ENCODE measurements at places on chromosomes 5 and 9.

- no peak for DNase-seq
These were observed 2.7 kb downstream of the HSPB3 start for GRCh38 chr5:54458221-54458620.

- DNase-seq, result no peak
These were observed 54.6 kb upstream of the POU4F3 start for GRCh38 chr5:146284016-146284415.

GRCh38 chr9:80467632-80468031, 895.9 kb downstream of the TLE4 start:
- DNase-seq, result no peak

DNA sequence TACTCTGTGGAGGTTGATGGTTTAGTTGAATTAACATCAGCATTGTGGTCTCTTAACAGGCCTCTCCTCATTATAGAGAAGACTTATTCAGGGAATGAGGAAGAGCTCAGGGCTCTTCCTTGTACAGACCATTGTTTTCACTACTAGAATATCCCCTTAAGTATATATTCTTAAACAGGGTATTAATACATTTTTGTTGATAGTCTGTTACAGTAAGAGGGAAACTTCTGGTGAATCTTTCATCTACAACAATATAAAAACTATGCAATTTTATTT, 330.7 kb downstream of the ADGRV1 start:
- no peak for DNase-seq

DNA sequence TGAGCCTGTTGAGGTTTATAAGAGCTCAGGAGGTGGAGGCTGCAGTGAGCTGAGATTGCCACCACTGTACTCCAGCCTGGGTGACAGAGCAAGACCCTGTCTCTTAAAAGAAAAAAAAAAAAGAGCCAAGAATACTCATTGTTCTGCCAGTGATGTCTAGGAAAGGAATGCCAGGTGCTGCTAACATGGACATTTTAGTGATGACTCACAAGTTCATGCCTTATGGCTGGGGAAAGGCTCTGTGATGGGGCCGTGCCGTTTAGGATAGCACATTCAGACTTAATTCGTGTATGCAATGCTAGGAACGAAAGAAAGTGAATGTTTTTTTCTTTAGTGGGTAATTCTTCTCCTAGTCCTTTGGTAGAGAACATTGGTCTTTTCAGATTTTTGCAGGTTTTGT, 134.2 kb downstream of the ARHGAP26 start:
- DNase-seq, result no peak

DNA sequence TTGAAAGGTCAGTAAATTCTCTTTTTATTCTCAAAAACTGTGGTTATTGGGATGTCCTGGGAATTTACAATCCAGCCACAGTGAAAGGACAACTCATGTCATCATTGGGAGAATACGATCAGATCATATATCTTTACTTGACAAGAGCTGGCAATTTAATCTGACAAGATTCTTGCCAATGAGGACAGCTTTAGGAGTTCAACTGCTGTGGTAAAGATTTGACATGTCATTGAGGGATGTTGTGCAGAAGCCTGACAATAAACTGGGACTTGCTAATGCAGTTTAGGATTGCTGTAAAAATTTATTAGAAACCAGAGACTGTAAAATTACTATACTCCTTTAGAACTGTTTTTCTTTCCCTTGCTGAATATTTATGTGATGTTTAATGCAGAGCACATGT, 1131.0 kb downstream of the MAT2B start:
- no peak for DNase-seq

DNA sequence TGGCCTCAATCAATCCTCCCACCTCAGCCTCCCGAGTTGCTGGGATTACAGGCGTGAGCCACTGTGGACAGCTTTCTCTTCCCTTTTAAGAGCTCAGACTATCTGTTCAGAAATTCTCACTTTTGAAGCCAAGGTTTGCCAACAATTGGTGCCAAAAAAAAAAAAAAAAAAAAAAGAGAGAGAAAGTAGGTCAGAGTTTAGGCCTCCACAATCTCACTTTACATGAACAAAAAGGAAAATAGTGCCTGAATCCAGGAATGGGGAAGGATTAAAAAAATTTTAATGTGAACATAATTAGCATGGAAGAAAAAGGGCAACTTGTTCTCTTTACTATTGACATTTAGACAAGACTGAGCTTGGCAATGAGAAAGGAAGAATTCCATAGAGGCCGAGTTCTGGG, 94.1 kb downstream of the NSG2 start:
- no peak for DNase-seq

DNA sequence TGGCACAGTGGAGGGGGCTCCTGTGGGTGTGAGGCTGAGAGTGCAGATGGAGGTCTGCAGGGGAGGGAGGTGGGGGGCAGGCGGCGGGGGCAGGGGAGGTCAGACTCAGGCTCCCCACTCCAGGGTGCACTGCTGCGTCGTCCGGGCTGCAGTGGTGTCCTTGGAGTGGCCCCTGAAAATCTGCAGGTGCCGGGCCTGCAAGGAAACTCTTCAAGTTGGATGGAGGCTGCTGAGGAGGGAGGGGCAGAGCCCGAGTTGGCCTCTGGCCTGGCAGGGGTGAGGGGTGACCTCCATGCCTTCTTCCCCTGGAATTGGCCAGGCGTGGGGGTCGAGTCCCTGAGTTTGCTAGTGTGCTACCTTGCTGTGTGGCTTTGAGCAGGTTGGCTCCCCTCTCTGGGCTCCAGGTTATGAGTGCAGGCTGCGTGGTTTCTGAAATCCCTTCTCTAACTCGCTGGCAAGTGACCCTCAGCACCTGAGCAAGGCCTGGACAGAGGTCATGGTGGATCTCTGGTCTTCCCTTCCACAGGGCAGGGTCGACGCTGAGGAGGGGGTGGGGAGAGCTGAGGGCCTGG, 888 bp downstream of the ADAMTSL2 start:
- DNase-seq, result no peak

DNA sequence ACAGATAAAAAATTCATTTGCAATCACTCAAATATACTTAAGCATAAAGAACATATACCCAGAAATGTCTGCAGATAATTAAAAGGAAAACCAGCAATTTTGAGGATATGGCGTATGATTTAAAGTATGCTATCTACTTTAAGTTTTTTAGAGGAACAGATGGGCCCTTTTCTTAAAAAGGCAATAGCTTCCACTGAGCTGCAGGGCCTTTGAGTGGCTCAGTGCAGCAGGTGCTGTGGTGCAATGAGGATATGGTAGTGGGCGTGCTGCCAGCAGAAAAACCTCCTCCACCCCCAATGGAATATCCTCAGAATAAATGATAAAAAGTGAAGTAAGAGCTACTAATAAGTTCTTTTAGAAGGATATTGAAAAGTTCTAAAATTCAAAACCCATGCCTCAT, 814.5 kb downstream of the MTRR start:
- no peak for DNase-seq

DNA sequence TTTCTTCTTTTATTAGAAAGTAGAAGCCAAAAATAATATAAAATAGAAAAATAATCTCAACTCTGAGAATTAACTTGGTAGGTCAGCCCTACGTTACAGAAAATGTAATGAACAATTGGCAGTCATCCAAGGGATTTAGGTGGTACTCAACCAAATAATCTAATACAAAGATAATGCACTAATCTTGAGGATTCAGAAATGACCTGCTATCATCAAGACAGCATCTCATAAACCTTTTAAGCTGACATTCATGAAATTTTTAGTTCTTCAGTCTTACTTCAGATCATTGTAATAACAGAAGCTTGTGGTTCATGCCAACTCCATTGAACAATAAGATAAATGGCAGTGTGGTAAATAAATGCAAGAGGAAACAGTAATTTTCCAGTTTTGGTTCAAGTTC, 1058.0 kb downstream of the MAT2B start:
- no peak for DNase-seq

DNA sequence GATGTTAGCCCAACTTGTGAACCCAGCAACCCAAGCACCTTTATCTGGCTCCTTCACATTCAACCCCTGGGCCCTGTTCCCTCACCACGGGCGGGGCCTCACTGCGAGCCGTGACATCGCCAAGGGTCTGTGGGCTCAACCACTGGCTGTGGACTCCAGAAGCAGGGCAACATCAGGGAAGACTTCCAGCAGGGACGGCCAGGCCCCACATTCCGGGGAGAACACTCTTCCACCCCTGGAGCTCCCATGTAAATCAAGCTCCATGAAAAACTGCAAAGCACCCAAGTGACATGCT, 175.3 kb downstream of the ERCC6L2 start:
- no peak for DNase-seq

DNA sequence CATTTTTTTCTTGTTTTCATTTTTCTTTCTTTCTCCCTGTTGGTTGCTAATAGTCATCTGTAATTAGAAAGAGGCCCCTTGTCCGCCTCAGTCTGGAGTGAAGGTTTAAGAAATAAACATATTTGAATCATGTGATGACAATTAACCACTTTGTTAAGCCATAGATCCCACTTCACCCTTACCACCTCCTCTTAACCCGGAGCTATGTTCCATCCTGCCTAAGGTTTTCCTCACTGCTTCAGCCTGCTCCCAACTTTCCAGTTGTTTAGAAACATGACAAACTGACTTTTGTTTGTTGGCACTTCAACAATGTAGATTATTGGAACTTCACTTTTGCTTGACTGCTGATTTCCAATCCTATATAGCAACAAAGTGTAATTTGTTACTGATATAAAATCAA, 37.4 kb upstream of the SSBP2 start:
- DNase-seq, result peak; percentile 80

GRCh38 chr9:137126786-137127185, 12.2 kb upstream of the GRIN1 start:
- no peak for DNase-seq

DNA sequence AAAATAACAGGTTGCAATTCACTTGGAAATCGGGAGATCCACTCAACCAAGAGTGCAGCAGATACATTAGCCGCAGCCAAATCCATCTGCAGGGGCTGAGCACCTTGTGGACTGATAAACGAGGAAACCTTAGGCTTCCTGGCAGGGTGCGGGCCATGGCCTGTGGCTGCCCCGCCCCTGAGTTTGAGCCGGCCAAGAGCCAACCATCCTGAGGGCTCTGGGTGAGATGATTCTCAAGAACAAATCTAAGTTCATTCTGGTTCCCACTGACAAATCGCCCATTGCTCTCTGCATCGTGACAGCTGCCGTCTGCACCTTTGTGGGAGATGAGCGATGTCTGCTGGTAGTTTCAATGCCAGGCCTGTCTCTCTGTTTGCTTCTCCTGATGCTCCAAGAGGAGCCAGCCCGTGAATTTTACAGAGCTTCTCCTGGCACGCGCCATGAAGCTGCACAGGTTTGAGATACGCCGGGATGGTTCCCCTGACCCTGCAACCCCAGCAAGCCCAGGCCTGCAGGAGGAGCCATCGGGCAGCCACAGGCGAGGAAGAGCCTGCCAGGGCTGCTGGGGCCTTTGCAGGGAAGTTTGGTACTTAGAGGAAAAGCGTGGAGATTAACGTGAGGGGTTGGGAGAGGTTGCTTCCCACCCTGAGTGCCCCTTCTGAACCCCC, 154.0 kb downstream of the OLFM1 start:
- no peak for DNase-seq

- DNase-seq, result no peak
These were observed 45.5 kb upstream of the SLC2A8 start for GRCh38 chr9:127351182-127352166.

Data from foreskin melanocyte (primary cell).